Activated CD8-positive, alpha-beta memory T cell treated with anti-CD3 and anti-CD28 coated beads for 4 hours (primary cell): ENCODE measurements at places on chromosomes 3 and 15.

DNA sequence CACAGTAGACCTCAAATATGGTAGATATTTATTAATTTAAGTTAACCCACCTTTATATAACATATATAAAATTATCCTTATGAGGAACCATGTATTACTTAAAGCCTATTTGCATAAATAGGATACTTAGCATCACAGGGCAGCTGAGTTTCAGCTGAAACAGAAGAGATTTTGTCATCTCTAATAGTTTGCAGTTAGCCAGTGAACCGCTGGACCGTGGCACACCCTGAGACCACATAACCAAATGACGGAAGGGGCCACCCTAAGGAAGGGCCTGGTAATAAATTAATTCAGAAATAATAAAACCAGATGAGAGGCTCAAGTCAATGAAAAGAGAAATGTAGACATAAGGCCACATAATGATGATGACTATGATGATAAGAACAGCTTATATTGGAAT, 107.7 kb downstream of the MYO5A start:
- DNase-seq: no peak

DNA sequence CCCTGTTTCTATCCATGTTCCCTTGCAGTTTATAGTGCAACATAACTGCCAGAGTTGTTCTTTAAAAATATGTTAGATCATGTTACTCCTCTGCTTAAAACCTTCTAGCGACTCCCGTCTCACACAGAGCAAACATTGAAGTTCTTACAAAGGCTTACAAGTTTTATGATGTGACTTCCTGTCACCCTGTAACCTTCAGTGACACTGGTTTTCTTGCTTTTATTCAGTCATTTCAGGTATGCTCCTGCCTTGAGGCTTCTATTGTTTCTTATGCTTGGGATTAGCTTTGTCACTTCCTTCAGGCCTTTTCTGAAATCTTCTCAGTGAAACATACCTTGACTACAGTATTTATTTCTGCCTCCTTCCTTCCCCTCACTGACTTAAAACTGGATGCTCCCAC, 252.1 kb downstream of the DOCK3 start:
- no peak for DNase-seq

DNA sequence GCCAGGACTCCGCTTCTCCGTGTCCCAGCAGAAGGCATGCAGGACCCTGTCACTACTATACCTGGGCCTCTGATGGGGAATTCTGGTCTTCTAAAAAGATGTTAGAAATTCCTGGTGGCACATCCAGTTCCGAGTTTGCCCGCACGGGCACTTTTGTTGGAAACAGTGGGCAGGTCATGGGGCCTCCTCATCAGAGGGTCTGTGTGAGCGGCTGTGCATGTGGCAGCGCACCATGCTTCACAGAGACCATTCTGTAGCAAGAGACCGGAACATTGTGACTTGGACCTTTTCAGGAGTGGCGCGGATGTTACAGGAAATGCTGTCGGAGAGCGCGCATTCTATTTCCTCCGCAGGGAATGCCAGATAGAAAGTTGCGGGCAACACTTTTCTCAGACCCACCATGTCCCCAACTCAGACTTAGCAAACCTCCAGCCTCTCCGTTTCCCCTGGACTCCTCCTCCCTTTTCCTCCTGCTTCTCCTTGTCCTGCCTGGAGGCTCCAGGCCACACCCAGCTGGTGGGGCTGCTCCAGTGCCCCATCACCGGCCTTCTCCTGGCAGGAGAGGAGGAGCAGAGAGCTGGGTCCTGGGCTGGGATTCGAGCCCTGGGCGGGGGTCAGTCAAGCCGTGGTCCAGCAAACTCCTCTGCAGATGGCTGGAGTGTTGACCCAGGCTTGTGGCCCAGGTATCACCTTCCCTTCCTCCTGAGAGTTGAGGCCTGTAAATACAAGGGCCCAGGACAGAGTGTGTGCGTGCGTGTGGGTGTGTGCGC, 46.6 kb downstream of the KLF13 start:
- no peak for DNase-seq

GRCh38 chr3:45137656-45138181, 8.5 kb downstream of the CDCP1 start:
- no peak for DNase-seq

DNA sequence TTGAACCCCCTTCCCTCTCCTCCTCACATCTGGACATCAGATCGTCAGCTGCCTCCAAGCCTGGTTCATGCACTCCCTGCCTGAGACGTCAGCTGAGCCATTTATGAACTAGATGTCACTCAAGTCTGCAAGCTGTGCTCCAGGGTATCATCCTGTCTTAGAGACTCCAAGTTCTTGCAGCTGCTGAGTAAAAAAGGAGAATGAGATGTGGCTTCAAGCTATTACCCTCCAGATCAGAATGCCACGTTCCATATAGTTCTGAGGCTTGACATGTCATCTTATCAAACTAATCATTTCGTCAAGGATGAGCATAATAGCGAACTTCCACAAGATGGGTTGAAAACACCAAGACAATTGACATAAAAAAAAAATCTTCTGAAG, 766.3 kb downstream of the TBL1XR1 start:
- no peak for DNase-seq

GRCh38 chr15:38050529-38051448, 116.3 kb downstream of the TMCO5A start:
- DNase-seq: no peak

DNA sequence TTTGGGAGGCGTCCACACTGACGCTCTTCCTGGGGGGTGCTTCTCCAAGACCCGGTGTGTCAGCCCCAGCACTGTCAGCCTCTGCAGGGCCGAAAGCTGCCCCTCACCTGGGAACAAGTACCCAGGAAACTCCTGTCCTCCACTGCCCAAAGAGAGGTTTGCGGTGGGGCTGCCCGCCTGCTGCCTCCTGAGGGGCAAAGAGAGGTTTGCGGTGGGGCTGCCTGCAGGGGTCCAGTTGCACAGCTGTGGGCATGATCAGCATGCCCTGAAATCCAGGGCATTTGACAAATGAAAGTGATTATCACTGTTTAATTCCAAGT, 15.1 kb upstream of the SNRPA1 start:
- DNase-seq: no peak

- DNase-seq: no peak
Observed at GRCh38 chr15:71003319-71003718, 110.7 kb downstream of the LRRC49 start.

- DNase-seq: no peak
Observed at GRCh38 chr15:81292523-81293001, 31.4 kb downstream of the STARD5 start.

- no peak for DNase-seq
Observed at GRCh38 chr3:142434503-142434902, 13.3 kb downstream of the XRN1 start.

DNA sequence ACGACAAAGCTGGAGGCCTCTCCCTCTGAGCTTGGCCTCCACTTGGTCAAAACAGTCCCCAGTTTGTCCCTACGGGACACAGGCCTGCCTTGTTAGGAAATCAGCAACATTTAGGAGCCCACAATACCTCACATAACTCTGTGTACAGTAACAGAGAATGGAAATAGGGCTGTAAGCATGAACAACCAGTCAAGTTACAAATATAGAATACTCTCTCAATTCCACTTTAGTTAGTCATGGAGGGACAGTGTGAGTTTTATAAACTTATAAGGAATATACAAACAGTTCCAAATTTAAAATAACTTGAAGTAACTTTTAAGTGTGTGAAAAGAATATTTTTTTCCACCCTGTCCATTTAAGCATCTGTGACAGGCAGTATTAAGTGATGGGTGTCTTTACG, 129.4 kb downstream of the PGPEP1L start:
- DNase-seq: no peak

DNA sequence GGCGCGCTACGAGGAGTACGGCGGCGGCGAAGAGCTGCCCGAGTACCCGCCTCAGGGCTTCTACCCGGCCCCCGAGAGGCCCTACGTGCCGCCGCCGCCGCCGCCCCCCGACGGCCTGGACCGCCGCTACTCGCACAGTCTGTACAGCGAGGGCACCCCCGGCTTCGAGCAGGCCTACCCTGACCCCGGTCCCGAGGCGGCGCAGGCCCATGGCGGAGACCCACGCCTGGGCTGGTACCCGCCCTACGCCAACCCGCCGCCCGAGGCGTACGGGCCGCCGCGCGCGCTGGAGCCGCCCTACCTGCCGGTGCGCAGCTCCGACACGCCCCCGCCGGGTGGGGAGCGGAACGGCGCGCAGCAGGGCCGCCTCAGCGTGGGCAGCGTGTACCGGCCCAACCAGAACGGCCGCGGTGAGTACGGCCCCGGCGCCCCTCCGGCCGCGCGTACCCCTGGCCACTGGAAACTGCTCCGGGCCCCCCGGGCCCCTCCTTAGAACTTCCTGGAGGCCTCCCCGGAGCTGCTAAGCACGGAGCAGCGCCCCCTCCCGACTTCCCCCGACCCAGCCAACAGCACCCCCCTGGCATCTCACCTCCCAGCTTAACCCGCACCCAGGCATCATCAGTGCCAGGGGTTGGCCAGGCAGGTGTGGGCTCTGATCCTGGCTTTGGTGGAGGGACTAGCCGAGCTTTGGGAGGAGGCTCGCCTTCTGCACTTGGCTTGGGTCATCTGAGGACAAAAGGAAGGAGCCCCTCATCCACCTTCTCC, 1.4 kb downstream of the LOXL1 start:
- DNase-seq: peak; percentile 49

GRCh38 chr3:146019508-146019907, 141.5 kb downstream of the PLOD2 start:
- no peak for DNase-seq

GRCh38 chr15:85631018-85631417, 163.7 kb downstream of the KLHL25 start:
- no peak for DNase-seq

GRCh38 chr15:87871258-87871681, 385.3 kb downstream of the NTRK3 start:
- no peak for DNase-seq

- DNase-seq: no peak
Observed at GRCh38 chr3:177057768-177058167, 139.5 kb downstream of the TBL1XR1 start.

- DNase-seq: no peak
Observed at GRCh38 chr3:173552526-173552925, 155.0 kb downstream of the NLGN1 start.
